Epithelial cell of proximal tubule (primary cell): ENCODE measurements at places on chromosomes 1 and 21. TPM values are rescaled to one million over a fixed set of nuclear protein-coding genes. Genes with fewer than 3 reads are reported as not detected.

Gene BEND5
- 1.3 and 1.9 TPM in 2 replicates for total RNA-seq

DNA sequence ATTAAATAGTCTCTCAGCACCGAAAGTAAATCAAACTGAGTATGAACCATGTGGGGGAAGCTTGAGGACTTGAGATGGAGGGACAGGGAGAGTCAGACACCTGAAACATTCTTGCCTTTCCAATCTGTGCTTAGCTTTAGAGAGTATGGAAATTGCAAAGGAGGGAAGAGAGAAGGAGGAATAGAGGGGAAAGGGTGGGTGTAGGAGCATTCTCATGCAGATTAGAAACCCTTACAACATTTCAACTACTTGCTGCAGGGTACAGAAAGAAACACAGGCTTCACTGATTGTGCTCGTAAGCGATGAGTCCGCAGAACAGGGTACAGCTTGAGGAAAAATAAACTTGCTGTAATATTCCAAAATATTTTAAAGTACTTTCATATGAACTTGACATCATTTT, 73.8 kb downstream of the NIBAN1 start:
- no peak for DNase-seq

DNA sequence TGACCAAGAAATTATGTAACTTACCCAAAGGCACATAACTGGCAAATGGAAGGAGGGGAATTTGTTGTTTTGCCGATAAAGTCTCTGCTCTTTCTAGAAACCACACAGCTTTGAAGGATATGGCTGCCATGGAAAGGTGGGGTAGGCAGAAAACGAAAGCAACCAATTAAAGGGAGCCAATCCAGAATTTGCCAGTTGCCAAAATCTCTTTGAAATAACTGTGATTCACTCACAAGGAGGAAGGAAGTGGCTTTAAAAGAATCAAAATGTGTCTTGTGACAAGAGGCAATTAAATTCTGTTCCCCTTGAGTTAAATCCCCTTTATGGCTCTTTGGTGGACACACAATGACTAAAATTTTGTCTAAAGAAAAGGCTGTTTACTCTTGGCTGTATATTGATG, 61.2 kb upstream of the CCDC190 start:
- no peak for DNase-seq

GRCh38 chr1:18599086-18599485, 31.6 kb upstream of the PAX7 start:
- DNase-seq: no peak

- no peak for DNase-seq
Observed at GRCh38 chr1:227943381-227944089, 4.2 kb downstream of the WNT9A start.

GRCh38 chr1:192974701-192975100, 84.5 kb downstream of the UCHL5 start:
- peak; percentile 27 for DNase-seq

DNA sequence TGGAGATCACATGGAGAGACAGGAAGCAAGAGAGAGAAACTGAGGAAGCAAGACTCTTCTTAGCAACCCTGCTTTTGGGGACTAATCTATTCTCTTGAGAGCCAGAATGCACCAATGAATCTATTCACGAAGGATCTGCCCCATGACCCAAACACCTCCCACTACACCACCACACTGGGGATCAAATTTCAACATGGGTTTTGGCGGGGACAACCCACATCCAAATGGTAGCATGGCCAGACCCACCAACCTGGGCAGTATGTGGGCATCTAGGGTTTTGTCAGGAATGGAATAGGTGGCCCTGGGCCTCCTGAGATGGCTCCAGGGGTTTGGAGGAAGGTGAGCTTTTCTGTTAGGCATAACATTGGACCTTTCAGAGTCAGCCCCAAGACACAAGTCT, 33.7 kb downstream of the NENF start:
- DNase-seq: no peak
